ENCODE measurements at places on chromosomes 1 and 21.

GRCh38 chr1:201008666-201009360, 14.7 kb downstream of the KIF21B start:
- DNase-seq, result no peak

GRCh38 chr1:39852876-39853275, 30.4 kb downstream of the TRIT1 start:
- DNase-seq, result no peak

- DNase-seq, result no peak
These were observed 43.6 kb upstream of the DPH5 start for GRCh38 chr1:101069158-101069557.

DNA sequence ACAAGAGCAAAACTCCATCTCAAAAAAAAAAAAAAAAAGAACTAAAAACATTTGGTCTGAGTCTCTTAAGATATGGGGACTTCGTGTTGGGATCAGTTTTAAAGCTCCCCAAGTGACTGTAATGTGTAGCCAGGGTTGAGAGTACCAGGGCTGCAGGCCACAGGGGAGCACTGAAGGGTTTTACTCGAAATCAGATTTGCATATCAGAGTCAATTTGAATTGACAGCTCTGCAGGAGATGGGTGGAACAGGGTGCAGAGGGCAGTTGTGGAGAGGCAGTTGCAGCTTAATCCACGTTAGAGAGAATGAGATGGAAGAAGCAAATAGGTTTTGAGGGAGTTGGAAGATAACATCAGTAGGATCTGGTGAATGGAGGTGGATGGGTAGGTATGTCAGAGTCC, 20.6 kb upstream of the ELOA start:
- no peak for DNase-seq

DNA sequence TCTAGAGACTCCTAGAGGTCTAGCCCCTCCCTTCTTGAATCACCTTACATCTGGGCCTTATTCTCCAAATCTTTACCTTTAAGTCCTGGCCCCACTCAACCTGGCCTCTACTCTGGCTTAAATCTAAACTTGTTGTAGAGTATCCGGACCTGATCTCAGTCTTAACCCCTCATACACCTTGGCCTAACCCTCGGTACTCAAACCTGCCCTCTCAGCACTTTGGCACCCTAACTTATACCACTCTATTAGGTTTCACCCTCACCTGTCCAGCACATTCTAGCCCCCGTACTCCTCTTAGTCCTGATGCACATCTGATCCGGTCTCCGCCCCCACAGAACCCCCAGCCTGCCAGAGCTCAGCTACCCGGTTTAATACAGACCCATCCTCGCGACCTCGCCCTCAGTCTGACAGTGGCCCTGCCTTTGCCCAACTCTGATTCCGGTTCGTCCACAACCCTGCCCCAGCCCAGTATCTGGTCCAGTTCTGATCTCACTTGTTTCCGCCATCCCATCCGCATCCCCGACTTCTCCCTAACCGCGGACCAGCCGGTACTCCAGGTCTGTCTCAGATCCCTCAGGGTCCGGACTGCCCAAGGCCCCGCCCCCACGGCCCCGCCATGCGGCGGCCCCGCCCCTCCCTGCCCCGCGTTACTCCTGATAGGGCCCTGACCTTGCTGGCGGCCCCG, 1.5 kb downstream of the TRIM62 start:
- DNase-seq, result no peak

DNA sequence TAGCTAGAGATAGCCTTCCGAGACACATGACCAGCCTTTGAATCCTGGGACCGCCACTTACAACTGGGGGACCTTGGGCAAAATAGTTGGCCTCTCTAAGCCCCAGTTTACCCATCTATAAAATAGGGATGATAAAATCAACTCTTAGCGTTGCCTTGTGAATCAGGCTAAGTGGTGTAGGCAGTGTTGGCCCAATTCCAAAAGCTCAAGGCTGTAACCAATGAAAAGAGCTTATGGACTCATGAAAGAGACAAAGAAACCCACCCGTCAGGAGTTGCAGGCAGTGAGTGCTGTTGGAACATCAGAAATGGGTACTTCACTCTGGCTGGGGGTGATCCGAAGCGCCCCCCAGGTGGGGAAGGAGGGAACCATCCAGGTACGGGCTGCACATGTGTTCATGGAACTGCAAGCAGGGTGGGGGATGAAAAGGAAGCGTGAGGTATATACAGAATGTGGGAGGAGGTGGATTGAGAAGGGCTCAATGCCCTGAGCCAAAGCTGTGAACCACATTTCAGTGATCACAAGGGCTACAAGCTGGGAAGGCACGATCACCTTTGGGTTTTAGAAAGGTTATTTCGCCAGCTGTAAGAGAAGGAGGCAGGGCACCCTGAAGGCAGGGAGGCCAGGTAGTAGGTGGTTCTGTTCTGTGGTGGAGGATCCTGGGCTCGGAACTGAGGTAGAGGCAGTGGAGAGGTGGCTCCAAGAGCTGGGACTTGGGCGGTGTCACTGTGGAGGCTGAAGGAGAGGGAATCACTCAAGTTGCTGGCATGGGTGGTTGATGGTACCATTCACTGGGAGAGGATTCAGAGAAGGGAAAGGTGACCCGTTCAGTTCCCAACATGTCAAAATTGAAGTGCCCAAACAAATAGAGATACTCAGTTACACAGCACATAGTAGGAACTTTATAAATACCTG, 11.4 kb upstream of the KIAA1614 start:
- DNase-seq, result no peak

GRCh38 chr21:46622226-46622625, 13.2 kb upstream of the PRMT2 start:
- DNase-seq, result no peak

GRCh38 chr1:110243574-110243973, 33.5 kb downstream of the KCNC4 start:
- peak; percentile 5 for DNase-seq

DNA sequence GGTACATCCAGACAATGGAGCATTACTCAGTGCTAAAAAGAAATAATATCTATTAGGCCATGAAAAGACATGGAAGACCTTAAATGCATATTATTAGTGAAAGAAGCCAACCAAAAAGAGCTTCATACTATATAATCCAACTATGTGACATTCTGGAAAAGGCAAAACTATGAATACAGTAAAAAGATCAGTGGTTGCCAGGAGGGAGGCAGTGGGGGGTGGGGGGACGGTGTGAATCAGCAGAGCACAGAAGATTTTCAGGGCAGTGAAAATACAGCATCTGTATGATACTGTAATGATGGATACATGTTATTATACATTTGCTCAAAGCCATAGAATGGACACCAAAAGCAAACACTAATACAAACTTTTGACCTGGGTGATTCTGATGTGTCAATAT, 339.4 kb upstream of the SNX7 start:
- no peak for DNase-seq

DNA sequence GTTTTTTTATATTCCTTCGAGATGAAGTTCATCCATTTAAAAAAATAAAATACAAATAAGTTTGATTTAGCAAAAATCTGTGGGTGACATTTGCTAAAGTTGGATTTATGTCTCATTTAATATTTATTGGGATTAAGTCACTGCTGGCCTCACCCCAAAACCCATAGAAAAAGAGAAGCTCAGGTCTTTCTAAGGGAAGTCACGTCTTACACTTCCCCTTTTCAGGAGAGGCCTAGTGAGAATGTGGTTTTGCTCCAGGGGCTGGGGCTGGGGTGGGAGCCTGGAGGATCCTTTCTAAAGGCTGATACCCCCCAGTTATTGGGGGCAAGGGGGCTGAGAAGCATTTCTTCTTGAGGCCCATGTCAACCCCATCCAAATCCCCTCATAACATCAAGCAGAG, 300.3 kb downstream of the DSCAM start:
- DNase-seq, result no peak

- no peak for DNase-seq
These were observed 38.0 kb downstream of the LAMC1 start for GRCh38 chr1:183061194-183061593.
